ENCODE measurements at places on chromosomes 3 and 15.

DNA sequence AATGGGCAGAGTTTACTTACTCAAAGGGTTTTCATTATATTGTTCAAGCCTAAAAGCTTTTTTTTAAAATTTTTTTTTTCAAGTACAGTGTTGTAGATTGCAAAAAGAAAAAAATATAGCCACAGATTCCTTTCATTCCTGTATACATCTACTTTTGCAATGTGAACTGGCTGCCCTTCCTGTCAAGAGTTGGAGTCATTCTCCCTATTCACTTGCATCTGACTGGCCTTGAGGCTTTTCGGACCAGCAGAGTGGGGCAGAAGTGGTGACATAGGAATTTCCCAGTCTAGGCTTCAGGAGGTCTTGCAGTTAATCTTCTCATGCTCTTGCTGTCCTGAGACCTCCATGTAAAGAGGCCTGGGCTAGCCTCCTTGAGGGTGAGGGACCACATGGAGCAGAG, 218.3 kb upstream of the CFAP20DC start:
- peak; percentile 70 for DNase-seq

DNA sequence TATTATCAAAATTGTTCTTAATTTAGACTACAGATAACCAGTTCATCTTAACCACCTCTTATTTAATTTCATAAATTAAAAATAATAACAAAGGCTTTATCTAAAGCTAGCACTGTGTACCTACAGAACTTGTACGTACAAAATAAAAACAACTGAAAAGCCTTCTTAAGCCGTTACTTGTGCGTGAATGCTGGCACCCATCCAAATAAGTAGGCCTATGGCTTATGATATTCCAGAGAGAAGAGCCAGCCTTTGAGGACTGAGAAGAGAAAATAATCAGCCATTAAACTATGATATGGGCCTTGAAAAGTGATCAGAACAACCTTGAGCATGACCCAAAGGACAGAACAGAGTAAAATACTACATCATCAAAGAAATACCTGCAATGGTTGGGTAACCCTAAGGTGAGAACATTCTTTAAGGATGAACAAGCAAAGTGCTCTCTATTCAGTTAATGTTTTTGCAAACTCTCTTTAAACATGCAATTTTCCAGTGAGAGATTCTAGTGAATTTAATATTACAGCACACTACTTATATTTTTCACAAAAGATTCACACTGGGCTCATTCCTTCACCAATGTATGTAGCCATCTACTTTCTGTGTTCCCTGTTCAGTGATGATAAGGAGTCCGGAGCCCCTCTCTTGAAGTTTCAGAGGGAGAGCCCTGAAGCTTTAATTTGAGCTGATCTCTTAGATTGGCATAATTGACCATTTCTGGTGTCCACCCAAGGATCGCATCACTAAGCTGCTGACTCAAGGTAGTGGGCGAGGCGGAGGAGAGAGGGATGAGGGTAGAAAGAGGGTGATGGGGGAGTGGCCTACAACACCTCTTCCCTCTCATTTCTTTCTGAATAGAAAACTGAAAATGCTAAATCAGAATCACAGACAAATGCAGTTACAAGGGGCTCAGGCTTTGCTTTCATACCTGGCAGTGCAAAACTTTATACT, 7.7 kb upstream of the ACTC1 start:
- DNase-seq = no peak

- peak; percentile 15 for DNase-seq
These were observed 317.1 kb downstream of the MEX3B start for GRCh38 chr15:81728726-81729125.

DNA sequence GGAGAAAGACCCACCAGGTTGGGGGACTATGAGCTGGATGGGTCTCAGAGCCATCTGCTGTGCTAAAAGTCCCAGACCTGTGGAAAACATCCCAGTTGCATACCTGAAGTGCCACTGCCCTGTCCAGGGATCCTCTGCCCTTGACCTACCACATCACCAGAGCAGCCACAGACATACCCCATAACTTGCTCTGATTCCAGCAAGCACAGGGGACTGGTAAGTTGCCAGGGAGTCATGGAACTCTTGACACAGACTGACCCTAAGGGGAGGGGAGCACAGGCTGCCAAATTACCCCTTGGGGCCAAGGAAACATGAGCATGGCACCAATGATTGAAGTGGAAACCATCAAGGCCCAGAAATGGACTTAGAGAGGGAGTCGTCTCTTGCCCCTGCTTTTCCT, 1335.1 kb upstream of the ALCAM start:
- DNase-seq = no peak

DNA sequence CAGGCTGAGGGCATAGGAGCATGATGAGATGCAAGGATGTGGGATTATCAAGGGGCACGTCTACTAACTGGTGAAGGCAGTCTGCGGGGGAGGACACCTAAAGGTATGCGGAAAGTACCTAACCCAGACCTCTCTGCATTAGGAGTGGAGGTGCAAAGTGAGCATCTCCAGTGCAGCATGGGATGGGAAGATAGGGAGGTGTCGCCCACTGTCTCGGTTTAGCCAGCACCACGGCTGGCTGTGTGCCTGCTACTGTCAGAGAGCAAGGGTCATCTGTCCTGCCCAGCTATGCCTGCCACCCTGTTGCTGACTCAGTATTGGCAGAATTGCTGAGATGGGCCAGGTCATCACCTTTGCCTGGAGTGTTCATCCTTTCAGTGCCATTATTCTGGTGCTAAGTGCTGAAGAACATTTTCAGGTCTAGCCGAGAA, 40.1 kb downstream of the OXNAD1 start:
- no peak for DNase-seq

- peak; percentile 70 for DNase-seq
These were observed 79.8 kb downstream of the ABHD5 start for GRCh38 chr3:43770426-43771103.

- peak; percentile 70 for DNase-seq
These were observed 154.6 kb downstream of the POLR2M start for GRCh38 chr15:57861034-57861638.

DNA sequence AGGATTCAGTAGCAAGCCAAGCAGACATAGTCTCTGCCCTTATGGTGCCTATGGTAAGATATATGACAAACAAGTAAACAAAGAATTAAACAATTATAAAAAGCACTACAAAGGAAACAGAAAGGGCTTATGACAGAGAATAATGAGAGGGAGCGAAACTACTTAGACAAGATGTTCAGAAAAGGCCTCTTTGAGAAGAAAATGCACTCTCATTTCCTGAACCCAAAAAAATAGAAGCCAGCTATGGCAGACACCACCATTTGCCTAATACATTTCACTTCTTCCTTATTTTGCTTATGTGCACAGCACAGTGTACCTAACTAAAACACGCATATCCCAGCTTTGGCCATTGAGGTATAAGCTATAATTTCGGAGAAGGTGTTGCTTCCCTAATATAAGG, 465.5 kb upstream of the PPP2R3A start:
- DNase-seq = no peak

DNA sequence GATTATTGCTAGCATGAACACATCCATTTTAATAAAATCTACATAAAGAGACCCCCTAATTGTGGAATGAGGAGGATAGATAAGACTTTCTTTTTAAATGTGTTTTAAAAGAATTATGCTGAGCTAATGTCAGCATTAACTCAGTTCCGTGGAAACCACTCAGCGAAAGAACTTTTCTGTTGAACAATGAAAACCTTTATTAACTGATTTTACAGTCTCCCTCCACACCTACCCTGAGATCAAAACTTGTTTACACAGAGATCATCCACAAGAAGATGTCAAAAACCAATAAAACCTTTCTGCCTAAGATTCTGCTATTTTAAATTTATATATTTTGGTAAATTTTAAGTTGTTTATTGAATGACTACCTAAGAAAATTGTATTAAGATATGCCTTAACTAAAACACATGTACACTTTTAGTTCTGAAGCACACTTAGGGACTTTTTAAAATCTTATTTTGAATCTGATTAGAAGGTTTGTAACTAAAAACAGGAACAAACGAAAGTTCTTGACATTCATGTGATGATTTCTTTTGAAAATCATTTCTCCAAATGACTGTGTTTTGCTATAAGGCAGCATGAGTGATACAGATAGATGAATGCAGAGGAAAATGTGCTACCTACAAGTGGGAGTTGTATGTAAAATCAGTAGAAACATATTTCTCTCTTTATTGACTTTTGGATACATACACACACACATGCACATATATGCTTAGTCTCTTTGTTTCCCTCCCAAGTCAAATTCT, 369.0 kb downstream of the UNC13C start:
- DNase-seq = no peak

GRCh38 chr15:65927545-65927944, 58.3 kb downstream of the RAB11A start:
- peak; percentile 16 for DNase-seq

GRCh38 chr3:24242012-24242698, 252.5 kb downstream of the THRB start:
- peak; percentile 85 for DNase-seq

GRCh38 chr3:197525706-197526105, 30.1 kb downstream of the BDH1 start:
- DNase-seq = peak; percentile 29

- DNase-seq = peak; percentile 68
These were observed 7.3 kb downstream of the RAB27A start for GRCh38 chr15:55282284-55282833.

DNA sequence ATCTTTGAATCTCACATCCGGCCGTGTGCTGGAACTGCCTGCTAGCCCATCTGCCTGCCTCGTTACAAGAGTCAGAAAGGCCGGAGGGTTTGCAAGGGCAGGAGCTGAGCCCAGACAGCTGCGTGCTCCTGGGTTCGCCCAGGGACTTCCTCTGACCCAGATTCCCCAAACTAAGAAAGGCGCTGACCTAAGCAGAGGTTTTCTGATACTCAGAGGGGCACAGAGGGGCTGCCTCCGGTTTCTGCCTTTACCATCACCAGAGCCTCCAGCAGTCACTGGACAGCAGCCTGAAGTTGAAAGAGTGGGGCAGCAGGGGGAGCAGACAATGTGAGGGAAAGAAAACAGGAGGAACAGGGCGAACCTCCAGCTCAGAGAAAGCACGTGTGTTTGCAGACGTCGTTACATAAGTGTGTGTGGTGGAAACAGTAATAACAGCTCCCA, 33.4 kb upstream of the RAD18 start:
- DNase-seq = peak; percentile 17

DNA sequence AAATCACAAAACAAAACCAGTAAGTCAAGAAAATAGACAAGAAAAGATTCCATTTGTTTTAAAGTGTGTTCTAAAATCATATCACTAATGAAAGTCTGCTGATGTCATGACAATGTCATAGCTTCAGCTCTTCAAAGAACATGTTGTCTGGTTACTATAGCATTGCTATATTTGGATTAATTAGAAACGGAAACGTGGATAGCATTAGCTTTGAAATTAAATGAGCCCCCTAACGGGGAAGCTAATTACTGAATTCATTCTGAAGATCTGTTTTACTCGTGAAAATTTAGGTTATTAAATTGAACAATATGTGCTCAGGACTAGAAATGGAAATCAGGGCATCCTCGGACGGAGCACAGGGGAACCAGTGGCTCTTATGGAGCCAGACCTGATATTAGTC, 316.7 kb upstream of the AGTR1 start:
- no peak for DNase-seq

DNA sequence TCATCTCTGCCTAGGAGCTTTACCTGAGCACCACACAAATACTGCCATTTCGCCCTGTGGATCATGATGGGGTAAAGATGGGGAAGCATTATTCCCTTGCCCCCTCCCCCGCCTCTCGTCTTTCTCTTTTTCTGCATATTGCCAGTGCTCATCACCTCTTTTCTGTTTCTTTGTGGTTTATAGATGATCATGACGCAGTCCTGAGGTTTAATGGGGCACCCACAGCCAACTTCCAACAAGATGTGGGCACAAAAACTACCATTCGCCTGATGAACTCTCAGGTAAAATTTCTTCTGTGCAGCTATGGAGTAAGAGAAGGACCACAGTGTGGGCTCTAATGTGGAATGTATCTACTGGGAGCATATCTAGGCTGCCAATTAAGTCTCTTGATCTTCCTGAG, 88.2 kb downstream of the RPL39L start:
- DNase-seq = no peak

- no peak for DNase-seq
These were observed 47.8 kb upstream of the NDN start for GRCh38 chr15:23734862-23735261.

DNA sequence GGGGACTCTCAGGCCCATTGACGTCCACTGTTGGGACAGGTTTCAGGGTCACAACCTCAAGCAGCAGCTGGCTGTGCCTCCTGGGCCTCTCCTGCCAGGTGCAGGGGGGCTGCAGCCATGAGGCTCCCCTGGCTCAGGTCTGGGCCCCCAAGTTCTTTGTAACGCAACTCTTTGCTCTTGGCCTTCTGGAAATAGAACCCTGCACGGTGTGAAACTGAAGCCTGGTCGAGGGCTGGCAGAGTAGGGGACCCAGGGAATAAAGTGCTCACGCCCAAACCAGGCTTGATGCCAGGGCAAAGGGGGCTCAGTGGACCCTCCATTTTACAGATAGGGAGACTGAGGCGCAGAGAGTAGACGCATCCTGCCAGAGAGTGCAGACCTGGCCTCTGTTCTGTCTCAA, 771 bp downstream of the CALML4 start:
- no peak for DNase-seq

DNA sequence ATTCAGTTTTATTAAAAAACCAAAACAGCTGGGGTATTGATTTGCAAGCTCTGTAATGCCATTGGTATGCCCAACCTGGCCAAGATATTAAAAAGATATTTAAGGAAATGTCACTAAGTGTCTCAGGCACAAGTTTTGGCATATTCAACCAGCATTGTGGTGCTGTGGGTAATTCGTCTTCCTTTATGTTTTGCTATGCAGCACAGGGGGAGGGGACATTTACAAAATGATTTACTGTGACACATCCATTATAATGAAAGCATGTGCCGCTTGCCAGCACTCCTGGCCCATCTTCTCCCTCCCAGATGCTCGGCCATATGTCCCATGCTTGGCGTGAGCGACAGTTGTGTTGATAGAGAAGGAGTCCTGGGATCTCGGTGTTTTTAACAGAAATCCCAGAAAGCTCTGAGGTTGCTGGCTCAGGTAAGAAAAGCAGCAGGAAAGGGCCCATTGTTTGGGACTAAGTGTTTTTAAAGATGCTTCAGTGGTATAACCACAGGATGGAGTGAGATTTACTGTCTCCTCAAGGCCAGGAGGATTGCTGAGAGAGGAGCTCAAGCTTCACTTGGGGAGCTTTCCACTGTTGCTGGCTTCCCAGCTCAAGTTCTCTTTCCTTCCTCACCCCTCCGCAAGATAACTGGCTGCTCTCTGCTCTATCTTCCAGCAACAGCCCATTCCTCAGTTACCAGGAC, 158.2 kb upstream of the TSC22D2 start:
- DNase-seq = peak; percentile 43

DNA sequence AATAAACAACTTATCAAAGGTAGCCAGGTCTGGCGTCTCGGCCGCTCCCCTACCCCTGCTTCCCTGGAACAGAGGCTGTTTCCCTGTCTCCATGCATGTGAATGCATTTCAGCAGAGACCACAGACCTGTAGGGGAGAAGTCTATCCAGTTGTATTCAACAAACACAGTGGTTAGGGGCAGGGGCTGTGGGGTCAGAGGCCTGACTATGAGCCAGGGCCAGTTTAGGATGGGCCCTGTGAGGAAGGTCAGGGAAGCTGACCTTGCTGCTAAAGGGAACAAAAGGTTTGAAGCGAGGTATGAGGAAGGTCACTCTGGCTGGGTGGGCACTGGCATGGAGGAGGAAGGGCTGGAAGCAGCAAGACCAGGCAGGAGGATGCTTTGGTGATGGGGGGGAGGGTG, 184.6 kb downstream of the XXYLT1 start:
- DNase-seq = no peak

- DNase-seq = no peak
These were observed 332.7 kb downstream of the EDEM1 start for GRCh38 chr3:5520237-5520636.

- DNase-seq = no peak
These were observed 3.0 kb upstream of the NECTIN3 start for GRCh38 chr3:111068574-111068973.

GRCh38 chr3:152040319-152040718, 166.9 kb downstream of the SUCNR1 start:
- no peak for DNase-seq

Data from fibroblast of skin of back (primary cell).